IMR-90 (cell line): ENCODE measurements at places on chromosomes 3 and 15.

GRCh38 chr15:31303726-31304648, 22.6 kb upstream of the KLF13 start:
- H3K4me1 ChIP-seq = no peaks in the 10 kb centered on the region
- H3K4me3 ChIP-seq = no peak overlapping the region
- H3K27ac ChIP-seq = no peak overlapping the region
- no peaks in the 10 kb centered on the region for H3K36me3 ChIP-seq
- no peak for DNase-seq
- peaks cover 36% of the 10 kb centered on the region for H3K27me3 ChIP-seq

- H3K4me1 ChIP-seq = no peaks in the 10 kb centered on the region
- H3K36me3 ChIP-seq = no peaks in the 10 kb centered on the region
- no peak for DNase-seq
- no peaks in the 10 kb centered on the region for H3K27me3 ChIP-seq
- H3K4me3 ChIP-seq = no peak overlapping the region
- H3K27ac ChIP-seq = no peak overlapping the region
Observed at GRCh38 chr3:161430307-161430706, 59.0 kb upstream of the SPTSSB start.

- peak; percentile 71 for DNase-seq
- peaks cover 18% of the 10 kb centered on the region for H3K36me3 ChIP-seq
- H3K27me3 ChIP-seq = no peaks in the 10 kb centered on the region
- H3K27ac ChIP-seq = peak within 1 kb of the TSS; percentile 49
- H3K4me3 ChIP-seq = peak within 1 kb of the TSS; percentile 50
Observed at GRCh38 chr3:48429960-48430707, at the start of gene PLXNB1. PLXNB1 (minus strand) TSS chr3:48430086; CDS start chr3:48424611, 5,475 bp downstream.

- peaks cover 2% of the 10 kb centered on the region; the same call in 1 of the 2 replicates for H3K4me1 ChIP-seq
- H3K27ac ChIP-seq = no peak overlapping the region
- H3K4me3 ChIP-seq = no peak overlapping the region
Observed at GRCh38 chr3:72444656-72445223, 403.5 kb downstream of the SHQ1 start.

- H3K4me1 ChIP-seq = no peaks in the 10 kb centered on the region
- H3K27me3 ChIP-seq = no peaks in the 10 kb centered on the region
- H3K36me3 ChIP-seq = no peaks in the 10 kb centered on the region
- H3K27ac ChIP-seq = no peak overlapping the region
Observed at GRCh38 chr3:173755161-173755560, 357.6 kb downstream of the NLGN1 start.

GRCh38 chr3:54797111-54797510, 130.7 kb downstream of the LRTM1 start:
- peaks cover 12% of the 10 kb centered on the region for H3K27me3 ChIP-seq
- no peaks in the 10 kb centered on the region for H3K36me3 ChIP-seq
- no peak overlapping the region for H3K27ac ChIP-seq

DNA sequence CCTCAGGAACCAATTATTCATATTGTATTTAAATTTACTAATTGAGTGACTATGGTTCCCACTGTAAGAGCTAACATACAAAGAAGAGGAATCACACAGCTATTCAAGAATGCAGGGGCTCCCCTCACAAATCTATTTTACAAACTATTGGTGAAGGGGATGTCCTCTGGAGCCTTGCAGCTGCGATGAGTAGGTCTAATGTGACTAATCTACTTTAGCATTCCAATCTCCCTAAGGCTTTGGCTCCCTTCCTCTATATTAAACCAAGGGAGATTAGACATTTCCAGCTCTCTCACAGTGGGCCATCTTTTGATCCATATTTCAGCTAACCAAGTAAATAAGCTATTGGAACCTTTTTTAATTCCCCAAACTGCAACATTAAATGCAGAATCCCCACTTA, 514.2 kb upstream of the BCHE start:
- no peak overlapping the region for H3K27ac ChIP-seq
- no peaks in the 10 kb centered on the region for H3K4me1 ChIP-seq
- no peak for DNase-seq
- no peaks in the 10 kb centered on the region for H3K27me3 ChIP-seq
- no peak overlapping the region for H3K4me3 ChIP-seq

DNA sequence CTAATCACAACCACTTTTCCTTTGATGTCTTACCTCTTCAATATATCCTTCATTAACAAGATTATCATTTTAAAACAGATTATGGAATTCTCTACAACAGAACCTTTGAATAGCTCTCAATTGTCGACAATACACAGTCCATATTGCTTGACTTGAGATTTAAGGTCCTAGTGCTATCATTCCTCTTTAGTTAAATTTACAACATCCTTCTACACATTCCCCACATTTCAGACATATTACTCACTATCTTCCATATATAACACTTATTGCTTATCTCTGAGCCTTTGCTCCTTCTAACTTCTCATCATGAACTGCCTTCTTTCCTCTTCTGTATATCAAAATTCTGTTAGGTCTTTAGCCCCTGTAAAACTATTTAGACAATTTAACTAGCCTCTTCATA, 247.0 kb downstream of the STXBP5L start:
- DNase-seq = no peak
- H3K27ac ChIP-seq = no peak overlapping the region

DNA sequence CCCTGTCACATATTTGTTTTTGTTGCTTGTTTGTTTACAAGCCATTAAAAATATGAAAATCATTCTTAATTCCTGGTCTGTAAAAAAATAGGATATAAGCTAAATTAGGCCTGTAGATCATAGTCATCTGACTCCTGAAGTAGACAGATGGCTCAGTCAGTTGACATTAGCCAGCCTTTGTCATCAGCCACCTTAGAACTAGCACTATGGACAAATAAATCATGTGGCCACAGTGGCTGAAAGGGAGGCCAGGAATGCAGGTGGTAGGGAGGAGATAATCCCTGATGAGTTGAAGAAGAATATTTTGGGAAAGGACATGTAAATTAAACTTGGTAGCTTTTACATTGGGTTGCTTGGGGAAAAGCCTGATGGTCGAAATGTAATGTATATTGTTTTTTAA, 1544.9 kb downstream of the SI start:
- no peaks in the 10 kb centered on the region for H3K27me3 ChIP-seq
- H3K36me3 ChIP-seq = no peaks in the 10 kb centered on the region
- no peak overlapping the region for H3K27ac ChIP-seq
- H3K4me1 ChIP-seq = no peaks in the 10 kb centered on the region
- no peak overlapping the region for H3K4me3 ChIP-seq

DNA sequence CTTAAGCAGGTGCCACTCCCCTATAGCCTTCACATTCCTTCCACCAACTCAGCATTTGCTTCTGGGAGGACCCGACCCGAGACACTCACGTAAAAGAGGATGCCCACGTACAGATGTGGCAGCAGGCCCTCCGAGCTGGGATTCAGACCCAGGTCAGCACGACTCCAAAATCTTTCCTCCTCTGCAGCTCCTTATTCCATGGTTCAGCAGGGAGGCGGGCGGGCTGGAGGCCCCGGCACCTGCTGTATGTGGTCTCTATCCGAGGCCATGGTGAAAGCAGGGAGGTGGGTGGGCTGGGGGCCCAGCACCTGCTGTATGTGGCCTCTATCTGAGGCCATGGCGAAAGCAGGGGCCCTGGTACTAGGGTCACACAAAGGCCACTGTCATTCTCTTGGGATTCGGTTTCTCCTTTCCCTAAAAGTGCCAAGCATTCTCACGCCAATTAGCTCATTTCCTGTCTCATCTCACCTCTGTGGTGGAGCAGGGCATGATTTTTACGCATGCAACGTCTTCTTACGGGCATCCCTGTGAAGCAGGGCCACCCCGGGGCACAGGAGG, 5.9 kb upstream of the MUC4 start:
- DNase-seq = no peak
- no peaks in the 10 kb centered on the region for H3K36me3 ChIP-seq
- no peaks in the 10 kb centered on the region for H3K4me1 ChIP-seq
- no peak overlapping the region for H3K4me3 ChIP-seq
- peaks cover 35% of the 10 kb centered on the region for H3K27me3 ChIP-seq

GRCh38 chr3:11530153-11530721, 113.5 kb downstream of the VGLL4 start:
- no peaks in the 10 kb centered on the region for H3K27me3 ChIP-seq
- peak; percentile 98 for DNase-seq
- H3K4me1 ChIP-seq = peaks cover 26% of the 10 kb centered on the region
- H3K27ac ChIP-seq = peak overlapping the region; percentile 67
- H3K36me3 ChIP-seq = no peaks in the 10 kb centered on the region
- H3K4me3 ChIP-seq = no peak overlapping the region

DNA sequence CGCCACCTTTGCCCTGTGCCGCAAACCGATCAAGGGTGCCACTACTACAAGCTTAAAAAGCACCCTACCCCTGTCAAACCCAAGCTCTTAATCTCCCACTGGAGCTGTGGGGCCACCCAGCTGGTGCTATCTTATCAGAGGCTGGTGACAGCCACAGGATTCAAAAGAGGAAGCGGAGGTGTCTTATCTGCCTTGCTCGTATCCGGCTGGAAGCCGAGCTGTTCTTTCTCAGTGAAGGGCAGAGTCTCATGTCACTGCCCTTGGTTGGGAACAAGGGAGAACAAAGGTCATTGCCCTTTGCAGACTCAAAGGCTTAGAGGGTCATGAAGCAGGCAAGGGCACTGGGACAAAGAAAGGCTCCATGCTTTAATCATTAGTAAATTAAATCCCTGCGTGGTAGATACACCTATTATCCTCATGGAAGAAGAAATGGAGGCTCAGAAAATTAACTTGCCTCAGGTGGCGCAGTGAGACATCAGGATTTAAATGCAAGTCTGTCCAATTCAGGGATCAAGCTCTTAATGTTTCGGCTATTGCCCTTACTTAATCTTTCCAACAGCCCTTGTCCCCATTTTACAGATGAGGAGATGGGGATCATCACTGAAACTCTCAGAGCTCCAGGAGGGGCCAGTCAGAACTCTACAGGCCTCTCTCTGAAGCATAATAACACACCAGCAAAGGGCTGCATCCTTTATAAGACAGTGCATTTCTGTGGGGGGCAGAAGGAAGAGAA, 360.0 kb upstream of the PROK2 start:
- no peaks in the 10 kb centered on the region for H3K4me1 ChIP-seq
- H3K36me3 ChIP-seq = no peaks in the 10 kb centered on the region
- no peak for DNase-seq
- H3K27ac ChIP-seq = no peak overlapping the region
- H3K4me3 ChIP-seq = no peak overlapping the region
- H3K27me3 ChIP-seq = peaks cover 7% of the 10 kb centered on the region; the same call in 1 of the 2 replicates

DNA sequence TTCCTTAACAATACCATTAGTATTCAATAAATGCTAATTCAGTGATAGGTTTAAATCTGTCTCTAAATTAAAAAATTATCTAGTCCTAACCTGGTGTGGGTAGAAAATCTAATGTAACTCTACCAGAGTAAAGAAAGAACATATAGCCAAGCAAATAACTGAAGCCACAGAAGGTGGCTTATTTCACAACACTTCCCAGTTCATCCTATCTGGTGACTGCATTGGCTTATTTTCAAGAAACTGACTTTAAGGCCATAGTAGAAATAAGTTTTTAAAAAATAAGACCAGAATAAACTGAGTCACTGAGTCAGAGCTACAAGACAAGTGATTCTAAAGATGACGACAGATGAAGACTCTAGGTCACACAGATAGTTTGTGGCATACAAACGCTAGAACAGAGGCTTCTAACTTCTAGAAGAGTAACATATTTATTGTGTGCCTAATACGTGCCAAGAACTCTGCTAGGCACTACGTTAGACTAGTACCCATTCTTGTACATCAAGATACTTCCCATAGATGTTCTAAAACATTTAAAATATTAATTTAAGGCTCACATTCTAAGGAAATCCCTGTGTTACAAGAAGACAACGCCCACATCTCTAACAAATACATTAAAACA, 25.9 kb downstream of the TMCC1 start:
- no peak overlapping the region for H3K4me3 ChIP-seq
- no peaks in the 10 kb centered on the region for H3K27me3 ChIP-seq
- peak; percentile 11 for DNase-seq
- H3K36me3 ChIP-seq = 0 out of 2 replicates have a peak, but pooled peaks cover 1% of the 10 kb centered on the region
- H3K27ac ChIP-seq = no peak overlapping the region

DNA sequence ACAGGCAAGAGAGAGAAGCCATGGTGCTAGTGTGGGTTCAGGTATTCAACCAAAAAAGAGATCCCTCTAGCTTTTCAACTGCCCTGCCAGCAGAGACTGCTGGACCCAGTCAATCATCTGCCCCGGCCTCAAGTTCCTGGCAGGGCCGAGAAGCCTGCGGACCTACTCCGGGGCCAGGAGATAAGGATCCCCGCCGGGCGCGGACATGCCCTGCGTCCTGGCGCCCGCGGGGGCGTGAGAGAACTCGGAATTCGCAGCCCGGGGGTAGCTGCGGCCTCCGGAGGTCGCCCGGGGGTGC, 821 bp upstream of the MAGI1 start:
- no peak for DNase-seq
- H3K27ac ChIP-seq = peak overlapping the region; percentile 86
- H3K27me3 ChIP-seq = no peaks in the 10 kb centered on the region
- peak overlapping the region; percentile 54 for H3K4me3 ChIP-seq
- H3K36me3 ChIP-seq = no peaks in the 10 kb centered on the region

GRCh38 chr15:65305776-65306175, 1.3 kb downstream of the RNU5B-1 start:
- no peak overlapping the region for H3K4me3 ChIP-seq
- no peaks in the 10 kb centered on the region for H3K27me3 ChIP-seq
- H3K36me3 ChIP-seq = no peaks in the 10 kb centered on the region
- peaks cover 14% of the 10 kb centered on the region for H3K4me1 ChIP-seq
- no peak overlapping the region for H3K27ac ChIP-seq
- DNase-seq = no peak

DNA sequence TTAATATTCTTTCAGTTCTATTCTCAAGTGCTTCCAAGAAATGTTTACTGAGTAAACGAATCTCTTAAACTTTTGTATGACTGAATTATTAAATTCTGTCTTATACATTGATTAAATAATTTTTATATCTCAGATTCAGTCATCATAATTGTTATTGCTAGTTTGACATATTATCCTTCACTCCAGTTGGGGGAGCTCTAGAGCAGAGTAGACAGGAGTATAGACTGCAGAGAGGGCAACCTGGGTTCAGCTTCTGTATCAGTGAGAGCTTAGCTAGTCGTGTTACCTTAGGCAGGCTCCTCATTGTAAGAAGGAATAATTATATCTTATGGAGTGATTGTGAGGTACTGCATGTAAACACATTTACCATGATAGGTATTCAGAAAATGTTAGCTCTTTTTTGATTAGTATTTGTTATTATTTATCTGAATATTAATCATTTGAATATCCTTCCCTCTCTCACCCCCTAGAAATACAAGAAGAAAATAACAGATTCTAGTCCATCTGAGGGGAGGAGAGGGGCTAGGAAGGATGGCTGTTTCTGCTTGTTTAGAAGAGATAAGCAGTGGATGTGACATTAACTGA, 31.0 kb upstream of the ZCWPW2 start:
- H3K36me3 ChIP-seq = no peaks in the 10 kb centered on the region
- H3K4me1 ChIP-seq = no peaks in the 10 kb centered on the region
- H3K4me3 ChIP-seq = no peak overlapping the region
- H3K27me3 ChIP-seq = no peaks in the 10 kb centered on the region
- H3K27ac ChIP-seq = no peak overlapping the region

GRCh38 chr3:40333416-40333815, 23.9 kb downstream of the EIF1B start:
- no peaks in the 10 kb centered on the region for H3K4me1 ChIP-seq
- H3K36me3 ChIP-seq = no peaks in the 10 kb centered on the region
- no peak for DNase-seq
- H3K4me3 ChIP-seq = no peak overlapping the region
- no peak overlapping the region for H3K27ac ChIP-seq
